Choroid plexus epithelial cell (primary cell): ENCODE measurements at places on chromosomes 1 and 21.

DNA sequence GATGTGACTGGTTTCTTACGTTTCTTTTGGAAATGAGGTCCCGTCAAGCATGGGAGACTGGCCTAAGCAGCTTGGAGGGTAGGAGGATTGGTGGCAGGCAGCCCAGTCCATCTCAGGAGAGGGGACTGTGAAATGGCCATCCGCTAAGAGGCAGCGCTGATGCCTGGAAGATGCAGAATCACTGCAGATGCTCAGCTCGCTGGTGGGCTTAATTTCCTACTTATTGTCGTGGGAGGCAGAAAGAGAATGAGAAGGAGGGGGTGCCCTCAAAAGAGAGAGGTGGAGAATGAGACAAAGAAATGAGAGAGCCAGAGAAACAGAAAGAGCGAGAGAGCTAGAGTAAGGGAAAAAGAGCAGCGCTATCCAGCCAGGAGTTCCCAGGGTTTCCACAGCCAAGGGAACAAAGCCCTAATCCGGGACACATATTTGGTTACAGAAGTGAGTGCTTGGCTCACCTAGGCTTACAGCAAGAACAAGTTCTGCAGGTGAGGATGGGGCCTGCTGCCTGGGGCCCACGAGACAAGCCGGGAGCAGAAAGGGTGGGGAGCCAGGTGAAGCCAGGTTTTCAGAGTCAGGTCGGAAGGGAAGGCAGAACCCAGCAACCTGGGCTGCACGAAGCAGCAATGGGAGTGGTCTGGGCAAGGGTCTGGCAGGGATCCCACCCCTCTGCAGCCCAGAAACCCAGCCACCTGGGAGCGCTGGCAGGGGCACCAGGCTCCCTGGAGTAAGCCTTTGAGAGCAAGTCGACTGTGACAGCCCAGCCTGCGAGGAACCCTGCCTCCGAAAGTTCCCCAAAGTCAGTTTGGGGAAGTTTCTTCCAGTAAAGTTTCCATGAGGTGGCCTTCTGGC is 5.8 kb downstream of the ECE1 start:
- no peak for DNase-seq

- DNase-seq, result no peak
Observed at GRCh38 chr1:225519166-225519863, 91.5 kb upstream of the LBR start.

DNA sequence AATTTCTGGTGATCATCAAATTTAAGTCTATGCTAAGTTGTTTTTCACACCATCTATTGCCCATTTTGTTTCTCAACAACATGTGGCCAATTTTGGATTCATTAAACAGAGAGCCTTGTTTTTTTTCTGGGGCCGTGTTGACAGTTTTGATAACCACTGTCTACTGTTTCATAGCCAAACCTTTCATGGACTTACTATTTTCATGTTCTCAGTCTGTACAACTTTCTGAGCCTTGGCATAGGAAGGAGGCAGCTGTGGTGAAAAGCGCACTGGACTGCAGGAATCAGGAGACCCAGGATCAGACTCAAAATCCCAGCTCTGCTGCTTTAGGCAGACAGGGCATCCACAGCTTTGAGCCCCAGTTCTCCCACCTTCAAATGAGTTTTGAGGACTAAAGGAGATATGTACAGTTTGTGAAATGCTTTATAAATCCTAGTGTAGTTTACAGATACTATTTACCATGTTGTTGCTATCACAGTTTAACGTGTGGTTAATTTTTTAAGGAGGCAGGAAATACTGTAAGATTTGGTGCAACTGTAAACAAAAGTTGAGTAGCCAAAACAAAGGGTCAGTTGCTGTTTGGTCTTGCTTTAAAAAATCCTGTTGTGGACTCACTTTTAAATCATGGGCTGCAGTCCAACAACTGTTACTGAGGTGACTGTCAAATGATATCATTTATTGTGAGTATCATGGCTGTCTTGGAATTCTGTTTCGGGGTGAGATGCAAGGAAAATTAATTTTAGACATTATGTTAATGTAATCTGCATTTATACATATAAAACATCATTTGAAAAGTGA is 2.9 kb downstream of the MACO1 start:
- DNase-seq, result peak; percentile 28

DNA sequence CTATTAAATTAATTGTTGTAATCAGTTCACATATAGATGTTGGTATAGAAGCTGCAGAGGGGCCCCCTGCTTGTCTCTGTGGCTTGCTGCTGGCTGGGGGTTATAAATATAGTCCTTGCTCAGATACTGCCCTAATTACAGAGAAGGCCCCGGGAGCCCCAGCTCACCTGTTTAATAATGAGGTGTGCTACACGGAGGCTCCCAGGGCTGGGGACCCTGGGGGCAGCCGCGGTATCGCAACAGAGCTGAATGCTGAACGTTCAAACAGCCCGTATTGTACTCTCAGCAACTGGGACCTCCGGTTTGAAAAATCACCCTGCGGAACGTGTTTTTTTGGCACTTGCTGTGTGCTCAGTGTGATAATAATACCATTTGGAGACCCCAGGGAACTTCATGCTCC is 309.3 kb downstream of the CAMTA1 start:
- no peak for DNase-seq

DNA sequence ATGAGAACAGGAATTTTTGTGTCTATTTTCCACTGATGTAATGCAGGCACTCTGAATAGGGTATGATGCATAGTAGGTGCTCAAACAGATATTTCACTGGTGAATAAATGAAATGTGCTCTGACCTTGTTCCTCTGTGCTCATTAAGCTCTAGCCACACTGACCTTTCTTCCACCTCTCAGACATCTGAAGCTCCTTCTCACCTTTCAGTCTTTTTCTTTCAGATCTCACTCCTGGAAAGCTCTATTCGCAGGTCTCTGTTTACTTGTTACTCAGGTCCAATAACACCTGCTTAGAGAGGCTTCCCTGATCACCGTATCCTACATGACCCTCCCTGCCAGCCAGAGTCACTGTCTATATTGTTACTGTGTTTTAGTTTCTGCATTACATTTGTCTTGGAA is 59.2 kb upstream of the IVNS1ABP start:
- DNase-seq, result no peak

DNA sequence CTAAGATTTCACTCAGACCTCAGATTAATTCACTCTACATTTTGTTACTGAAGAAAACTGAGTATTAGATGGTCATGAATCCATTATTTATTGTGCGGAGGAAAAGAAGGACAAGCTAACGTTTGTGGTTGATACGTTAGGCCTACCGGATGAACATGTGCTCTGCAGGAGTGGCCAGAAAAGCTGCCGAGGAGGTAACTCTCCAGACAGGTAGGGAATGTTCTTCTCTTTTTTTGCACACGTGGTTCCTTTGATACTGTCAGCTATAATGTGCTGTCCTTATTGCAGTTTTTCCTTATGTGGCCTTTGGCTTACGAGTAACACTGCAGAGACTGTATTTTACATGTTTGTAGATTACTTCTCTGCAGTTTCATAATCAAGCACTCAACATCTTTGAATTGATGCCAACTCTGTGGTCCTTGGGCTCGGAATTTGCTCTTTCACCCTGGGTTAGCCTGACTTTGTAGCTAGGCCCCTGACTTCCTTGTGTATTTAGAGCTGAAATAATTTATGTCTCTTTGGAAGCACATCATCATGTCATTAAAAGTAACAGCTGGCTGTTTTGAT is 13.6 kb downstream of the MTR start:
- peak; percentile 91 for DNase-seq

- DNase-seq, result no peak
Observed at GRCh38 chr1:27915082-27915575, 19.7 kb upstream of the SMPDL3B start.

GRCh38 chr1:232263452-232263851 is 366.5 kb downstream of the SIPA1L2 start:
- DNase-seq, result no peak

DNA sequence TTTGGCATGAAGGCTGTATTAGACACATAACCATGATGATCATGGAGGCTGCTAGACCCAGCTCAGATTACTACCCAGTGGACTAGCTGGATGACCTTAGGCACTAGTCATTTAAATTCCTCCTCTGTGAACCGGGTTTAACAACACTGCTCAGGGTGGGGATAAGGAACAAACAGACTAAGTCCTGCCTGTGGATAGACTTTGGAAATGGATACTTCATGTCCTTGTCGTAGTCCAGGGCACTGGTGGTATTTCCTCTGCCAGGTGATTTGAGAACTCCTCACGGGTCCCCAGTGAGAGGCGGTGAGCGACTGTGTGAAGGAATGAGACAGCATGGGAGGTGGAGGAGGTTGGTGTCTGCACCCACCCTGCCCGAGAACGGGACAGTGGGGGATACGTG is 72.9 kb upstream of the SELENON start:
- DNase-seq, result peak; percentile 29

- peak; percentile 77 for DNase-seq
Observed at GRCh38 chr1:94675373-94675772, 133.8 kb upstream of the F3 start.

GRCh38 chr1:28144203-28145135 is 32.0 kb downstream of the PTAFR start:
- DNase-seq, result peak; percentile 79

DNA sequence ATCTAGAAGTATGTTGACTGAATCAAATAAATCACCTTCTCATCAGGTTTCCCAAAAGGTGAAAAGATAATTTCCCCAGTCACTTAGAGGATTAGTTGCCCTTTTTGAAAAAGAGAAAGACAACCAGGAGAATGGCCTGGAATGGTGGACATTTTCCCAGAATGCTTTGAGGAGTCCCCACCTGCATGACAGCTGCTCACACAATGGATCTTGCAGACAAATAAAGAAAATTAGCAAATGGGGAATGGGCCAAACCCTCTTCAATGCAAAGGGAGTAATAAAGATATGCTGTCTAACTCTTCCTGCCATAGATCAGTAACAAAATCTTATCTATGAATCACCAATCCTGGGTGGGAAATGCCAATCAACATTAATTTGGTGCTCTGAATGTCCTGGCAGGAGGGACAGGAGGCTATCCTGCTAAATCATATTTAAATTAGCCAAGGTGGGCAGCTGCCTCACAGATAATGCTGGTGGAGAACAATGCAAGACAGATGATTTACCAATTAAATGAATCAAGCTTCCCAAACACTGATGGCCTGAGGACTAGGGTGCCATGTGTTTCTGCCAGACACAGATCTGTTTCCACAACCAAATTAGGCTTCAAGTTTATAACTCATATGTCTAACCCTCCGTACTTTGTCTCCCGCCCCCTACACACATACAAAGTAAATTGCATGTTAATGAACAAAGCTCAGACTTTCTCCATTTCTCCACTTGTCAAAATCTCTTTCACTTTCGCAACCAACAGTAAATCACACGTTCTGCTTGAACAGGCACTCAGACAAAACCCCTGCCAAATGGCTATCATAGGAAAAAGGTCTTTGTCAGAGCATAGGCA is 488.0 kb upstream of the PLXNA2 start:
- no peak for DNase-seq

DNA sequence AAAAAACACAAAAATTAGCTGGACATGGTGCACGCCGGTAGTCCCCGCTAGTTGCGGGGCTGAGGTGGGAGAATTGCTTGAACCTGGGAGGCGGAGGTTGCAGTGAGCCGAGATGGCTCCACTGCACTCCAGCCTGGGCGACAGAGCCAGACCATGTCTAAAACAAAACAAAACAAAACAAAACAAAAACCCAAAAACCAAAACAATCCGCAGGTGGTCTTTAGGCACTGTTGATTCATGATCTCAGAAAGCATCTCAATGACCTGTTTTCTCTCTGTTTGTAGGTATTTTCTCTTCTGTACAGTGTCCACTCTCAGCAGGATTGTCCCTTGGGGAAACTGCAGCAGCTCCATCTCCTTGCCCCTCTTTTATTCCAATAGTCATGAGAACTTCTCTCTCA is 74.9 kb upstream of the ADGRL2 start:
- DNase-seq, result no peak

DNA sequence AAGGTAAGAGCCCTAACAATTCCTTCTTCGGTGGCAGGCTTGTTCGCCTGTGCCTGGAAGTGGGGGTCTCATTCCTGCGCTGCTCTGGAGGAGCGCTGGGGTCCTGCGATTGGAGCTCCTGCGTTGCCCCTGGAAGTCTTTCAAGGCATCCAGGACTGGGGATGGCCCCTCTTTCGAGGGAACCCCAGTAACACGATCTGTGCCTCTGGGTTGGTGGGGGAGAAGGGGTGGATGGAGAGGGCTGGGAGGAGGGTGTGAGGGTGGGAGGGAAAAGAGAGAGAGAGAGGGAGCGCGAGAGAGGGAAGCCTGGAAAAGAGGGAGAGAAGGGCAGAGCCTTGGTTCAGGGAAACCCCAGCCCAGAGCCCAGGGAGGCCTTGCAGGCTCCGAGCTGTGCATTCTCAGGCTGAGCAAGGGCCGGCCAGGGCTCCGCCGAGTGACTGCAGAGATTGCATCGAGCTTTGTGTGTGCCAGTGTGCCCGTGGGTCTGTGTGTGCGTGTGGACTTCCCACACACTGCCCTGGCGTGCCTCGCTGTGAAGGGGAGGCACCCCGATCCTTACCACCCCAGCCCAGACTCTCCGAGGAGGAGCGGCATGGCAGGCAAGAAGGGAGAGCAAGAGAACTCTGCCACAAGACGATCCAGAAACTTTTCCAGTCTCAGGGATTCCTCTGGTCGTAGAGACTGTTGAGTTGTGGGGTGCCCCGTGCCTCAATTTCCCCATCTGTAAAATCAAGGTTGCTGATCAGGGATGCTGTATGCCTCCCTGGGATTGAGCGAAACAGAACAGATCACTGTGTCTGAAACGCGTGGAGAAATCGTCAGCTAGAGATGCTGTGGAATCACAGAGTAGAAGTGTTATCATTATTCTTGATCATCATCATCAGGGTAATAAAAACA is 619 bp downstream of the BCL9 start:
- DNase-seq, result peak; percentile 48

DNA sequence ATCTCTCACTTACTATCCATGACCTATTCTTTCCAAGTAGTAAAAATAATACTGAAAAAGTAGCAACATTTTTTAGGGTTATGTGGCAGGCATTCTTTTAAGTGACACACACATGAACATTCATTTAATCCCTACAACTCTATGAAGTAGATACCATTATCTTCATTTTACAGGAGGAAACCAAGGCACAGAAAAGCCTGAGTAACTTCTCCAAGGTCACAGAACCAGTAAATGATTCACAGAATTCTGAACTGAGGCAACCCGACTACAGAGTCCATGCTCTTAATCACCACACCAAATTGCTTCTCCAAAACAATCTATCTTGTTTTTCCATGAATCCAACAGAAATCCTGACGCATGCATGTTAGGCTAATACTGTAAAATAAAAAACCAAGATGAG is 17.5 kb downstream of the FUBP1 start:
- DNase-seq, result no peak

DNA sequence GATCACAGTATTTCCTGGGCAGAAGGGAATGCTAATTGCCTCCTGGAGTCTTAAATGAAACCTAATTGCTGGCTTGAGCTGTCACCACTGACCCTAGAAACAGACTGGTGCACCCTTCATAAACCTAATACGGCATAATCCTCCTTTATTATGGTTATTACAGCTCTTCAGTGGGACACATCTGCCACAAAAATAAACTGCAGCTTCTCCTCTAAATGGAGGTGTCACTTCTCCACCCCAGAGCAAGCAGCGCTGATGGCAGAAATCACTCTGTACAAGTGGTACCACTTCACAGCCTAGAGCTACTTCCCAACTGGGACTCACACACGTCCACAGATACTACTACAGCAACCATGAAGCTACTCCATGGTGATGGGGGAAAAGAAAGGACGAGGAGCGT is 11.1 kb downstream of the PTPN14 start:
- no peak for DNase-seq
